ENCODE measurements at places on chromosomes 3 and 15. TPM values are rescaled to one million over a fixed set of nuclear protein-coding genes. Genes with fewer than 3 reads are reported as not detected.

Gene CCDC13
- 0.87 TPM for total RNA-seq

Gene ALDH1A2
- total RNA-seq = not detected

Gene ILDR1
- total RNA-seq = not detected

Gene CILP
- total RNA-seq = not detected

Gene SOX14
- not detected for total RNA-seq

Gene MESP2
- not detected for total RNA-seq

Gene BBS4
- 23.7 TPM for total RNA-seq

Gene SPESP1
- total RNA-seq = not detected

All from NCI-H460 (cell line).